ENCODE measurements at places on chromosomes 2 and 18.

DNA sequence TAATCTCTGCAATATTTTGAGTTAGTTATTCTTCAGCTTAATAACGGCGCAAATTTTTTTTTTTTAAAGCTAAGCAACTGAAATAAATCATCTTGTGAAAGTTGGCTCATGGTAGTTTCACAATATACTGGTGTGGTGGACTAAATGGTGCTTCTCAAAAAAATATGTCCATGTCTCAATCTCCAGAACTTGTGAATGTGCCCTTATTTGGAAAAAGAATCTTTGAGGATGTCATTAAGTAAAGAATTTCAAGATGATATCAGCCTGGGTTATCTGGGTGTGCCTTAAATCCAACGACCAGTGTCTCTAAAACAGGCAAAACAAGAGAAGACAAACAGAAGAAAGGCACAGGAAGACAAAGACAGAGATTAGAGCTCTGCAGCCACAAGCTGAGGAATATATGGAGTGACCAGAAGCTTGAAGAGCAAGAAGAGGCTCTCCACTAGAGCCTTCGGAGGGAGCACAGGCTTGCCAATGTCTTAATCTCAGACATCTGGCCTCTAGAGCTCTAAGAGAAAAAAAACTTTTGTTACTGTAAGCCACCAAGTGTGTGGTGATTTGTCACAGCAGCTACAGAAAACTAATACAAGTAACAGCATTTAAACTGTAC is 71.4 kb downstream of the HNMT start:
- DNase-seq: no peak

- no peak for DNase-seq
These were observed 2.3 kb upstream of the ALPP start for GRCh38 chr2:232376260-232376659.

DNA sequence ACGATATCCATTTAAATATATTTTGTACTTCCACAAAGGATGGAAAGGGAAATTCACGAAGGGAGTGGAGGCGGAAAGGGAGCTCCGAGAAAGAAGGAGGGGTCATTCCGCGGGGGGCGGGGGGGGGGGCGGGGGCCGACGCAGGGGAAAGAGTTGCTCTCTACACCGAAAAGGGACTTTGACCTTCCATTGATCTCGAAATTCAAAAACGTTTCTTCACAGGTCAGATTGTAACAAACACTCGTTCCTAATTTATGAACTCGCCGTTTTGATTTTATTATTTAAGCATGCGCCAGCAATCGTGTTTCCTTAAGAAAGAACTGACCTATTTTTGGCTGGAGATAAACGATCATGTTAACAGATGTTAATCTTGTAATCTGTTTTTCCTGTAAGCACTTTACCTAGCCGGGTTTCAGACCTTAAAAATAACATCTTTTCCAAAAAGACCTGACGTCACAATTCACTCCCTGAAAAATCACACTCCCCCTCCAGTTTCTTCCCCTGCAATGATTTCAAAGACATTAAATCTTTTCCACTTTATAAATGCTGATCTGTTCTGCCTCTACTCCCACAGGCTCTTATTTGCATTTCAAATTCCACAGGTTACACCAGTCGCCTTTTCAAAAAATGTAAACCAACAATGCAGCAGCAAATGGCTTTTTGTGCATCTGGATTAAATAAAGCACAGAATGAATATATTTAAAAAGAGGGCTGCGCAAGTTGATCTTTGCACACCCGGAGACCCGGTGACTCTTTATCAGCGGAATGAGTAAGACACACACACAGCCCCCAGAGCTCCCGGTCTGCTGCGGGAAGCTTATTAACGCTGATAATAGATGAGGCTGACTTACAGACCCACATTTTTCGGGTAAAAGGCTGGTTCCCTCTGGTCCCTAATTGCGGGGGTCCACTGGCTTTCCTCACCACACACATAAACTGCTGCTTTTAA is 1.6 kb downstream of the ZNF516 start:
- peak; percentile 12 for DNase-seq

- no peak for DNase-seq
These were observed 627 bp upstream of the KIF3C start for GRCh38 chr2:25982968-25983280.

DNA sequence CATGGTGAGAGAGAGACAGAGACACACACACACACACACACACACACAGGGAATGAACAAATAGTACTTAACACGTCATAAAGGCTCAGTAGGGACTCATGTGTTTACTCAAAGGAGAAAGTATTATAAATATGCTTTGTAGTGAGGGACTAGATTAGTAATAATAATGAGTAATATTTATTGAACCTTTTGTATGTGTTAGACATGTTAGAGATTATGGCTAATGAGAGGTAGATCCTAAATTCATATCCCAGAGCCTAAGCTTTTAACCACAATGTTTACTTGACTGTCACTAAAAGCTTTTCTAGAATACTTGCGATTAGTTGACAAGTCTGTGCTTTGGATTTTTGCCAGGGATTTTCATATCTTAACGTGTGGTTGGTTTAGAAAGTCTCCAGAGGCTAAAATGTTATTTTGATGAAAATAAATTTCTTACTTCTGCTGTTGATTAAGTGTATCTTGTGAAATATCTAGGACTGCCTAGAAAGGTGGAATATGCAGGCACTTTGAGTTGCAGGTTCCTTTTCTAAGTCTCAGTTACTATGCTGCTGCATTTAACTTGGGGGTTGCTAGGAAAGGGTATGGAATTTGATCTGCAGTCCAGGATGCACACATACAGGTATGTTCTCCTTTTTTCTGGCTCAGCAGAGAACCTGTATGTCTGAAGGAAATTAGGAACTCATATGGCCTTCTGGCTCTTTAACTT is 64.5 kb downstream of the UBR3 start:
- DNase-seq: no peak
